ENCODE measurements at places on chromosomes 16 and 17.

DNA sequence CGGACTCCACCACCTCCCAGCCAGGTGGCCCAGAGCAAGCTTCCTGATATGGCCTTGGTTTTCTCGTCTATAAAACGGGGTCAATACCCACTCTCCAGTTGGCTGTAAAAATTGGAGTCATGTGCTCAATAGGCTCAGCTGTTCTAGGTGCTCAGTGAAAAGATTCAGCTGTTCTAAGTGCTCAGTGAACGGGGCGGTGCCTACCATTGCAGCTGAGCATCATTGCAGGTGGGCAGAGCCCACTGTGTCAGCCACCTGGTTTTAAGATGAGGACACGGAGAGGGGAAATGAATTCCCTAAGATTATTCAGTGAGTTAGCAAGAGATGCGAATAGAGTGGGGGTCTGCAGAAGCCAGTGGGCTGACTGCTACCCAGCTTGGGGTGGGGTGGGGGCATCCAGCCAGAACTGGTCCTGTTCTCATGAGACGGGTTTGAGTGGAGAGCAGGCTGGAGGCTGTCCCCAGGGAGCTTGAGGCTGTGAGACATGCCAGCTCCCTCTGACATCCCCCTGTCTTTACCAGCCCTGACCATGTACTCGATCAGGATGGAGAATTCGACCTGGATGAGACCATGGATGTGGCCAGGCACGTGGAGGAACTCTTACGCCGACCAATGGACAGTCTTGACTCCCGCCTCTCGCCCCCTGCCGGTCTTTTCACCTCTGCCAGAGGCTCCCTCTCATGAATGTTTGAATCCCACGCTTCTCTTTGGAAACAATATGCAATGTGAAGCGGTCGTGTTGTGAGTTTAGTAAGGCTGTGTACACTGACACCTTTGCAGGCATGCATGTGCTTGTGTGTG, 21.9 kb downstream of the STAT5A start:
- DNase-seq, result no peak

DNA sequence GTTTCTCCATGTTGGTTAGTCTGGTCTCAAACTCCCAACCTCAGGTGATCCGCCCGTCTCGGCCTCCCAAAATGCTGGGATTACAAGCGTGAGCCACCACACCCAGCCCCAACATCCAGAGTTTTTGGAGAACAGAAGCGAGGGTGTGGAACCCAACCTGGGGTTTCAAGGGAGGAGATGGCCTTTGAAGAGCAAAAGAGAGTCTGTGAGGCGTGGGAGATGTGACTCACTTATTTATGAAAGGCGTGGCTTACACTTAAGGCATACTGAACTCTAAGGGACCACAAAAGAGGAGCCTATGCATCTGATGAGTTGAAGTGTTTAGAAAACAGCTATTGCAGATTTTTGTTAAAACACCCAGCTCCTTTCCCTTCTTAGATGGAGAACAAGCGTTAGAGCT, 18.9 kb downstream of the ARSG start:
- DNase-seq, result no peak

GRCh38 chr16:61050547-61050946, 985.7 kb downstream of the CDH8 start:
- no peak for DNase-seq

- no peak for DNase-seq
Measured at GRCh38 chr17:39605492-39606433, 2.0 kb downstream of the NEUROD2 start.

- no peak for DNase-seq
Measured at GRCh38 chr17:17983376-17983775, 10.7 kb downstream of the DRC3 start.

- DNase-seq, result no peak
Measured at GRCh38 chr16:649631-650030, 466 bp downstream of the WDR90 start.

DNA sequence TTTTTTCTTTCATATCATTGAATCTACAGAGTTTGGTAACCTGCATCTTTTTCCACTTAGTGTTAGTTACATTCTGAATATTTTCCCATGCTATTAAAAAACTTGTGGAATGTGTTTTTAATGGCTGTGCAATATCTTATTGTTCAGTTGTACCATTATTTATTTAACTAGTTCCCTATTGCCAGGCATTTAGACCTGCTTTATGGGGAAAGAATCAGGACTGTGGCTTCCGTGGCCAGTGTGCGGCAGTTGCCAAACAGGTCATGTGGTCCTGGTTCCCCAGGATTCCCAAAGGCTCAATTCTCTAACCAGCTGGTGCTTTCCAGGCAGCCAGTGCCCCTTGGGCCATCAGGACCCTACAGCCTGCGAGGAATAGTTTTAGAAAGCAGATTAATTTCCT, 30.8 kb downstream of the NDEL1 start:
- no peak for DNase-seq

GRCh38 chr17:35087731-35088355, 24.3 kb upstream of the RFFL start:
- DNase-seq, result no peak

DNA sequence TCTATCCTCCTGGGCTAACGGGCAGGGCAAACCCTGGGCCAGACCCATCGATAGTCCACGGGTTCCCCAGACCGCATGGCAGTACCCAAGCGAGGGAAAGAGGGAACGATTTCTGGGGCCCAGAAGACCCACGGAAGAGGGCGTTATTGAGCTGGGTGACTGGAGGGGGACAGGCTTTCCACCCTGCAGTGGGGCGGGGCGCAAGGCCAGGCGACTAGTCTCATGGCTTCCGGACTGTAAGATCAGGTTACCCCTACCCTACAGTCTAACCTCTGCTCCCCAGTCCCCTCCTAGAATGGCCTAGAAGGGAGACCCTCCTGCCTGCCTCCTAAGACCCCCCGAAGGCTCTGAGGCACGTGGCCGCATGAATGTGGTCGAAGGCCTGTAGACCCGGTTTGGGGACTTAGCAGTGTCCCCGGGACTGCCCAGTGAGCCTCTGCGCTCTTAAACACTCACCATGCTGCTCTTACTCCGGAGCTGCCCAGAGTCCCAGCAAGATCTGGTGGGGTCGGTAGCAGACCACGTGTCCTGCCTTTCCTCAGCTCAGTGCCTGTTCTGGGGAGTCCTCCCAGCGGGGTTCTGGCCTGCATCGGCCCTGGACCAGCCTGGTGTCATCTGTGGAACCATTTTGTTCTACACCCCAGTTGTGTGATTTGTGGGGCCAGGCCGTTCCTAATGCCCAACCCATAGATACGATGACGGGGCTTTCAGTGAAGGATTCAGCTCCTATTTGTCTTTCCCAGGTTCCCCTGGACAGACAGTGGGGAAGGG, 13.2 kb upstream of the AURKB start:
- DNase-seq, result peak; percentile 37

DNA sequence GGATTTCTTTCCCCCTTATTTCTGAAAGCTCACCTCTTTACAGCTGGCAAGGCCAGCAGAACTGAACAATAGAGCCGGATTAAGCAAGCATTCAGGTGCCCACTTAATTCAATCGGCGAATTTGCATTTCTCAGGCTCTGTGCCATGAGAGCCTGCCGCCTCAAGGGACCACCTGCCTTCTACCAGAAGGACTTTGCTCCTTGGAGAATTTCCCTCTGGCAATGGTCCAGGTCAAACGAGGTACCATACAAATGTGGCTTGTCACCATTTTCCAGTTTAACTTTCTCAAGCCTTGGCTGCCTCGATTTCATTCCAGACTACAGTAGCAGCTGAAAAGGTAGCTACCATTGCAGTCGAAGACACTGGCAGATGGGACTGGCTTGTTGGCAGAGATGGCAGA, 534.0 kb downstream of the MAF start:
- no peak for DNase-seq

DNA sequence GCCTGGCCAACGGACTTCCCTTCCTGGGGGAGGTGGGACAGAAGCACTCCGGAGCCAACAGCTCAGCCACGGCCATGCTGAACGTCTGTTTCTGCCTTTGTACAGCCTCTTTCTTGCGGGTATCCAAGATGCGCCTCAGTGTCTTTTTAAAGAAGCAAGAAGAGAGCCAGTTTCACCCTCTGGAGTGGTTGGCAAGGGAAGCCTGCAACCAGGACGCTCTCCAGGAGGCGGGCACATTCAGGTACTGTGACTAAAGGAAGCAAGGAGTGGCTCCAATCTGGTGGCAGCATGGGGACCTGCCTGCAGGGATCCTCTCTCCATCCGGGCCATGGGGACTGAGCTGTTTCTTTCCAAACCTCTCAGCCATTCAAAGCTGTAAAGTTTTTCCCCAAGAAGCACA, 60.6 kb upstream of the ENDOV start:
- no peak for DNase-seq
